ENCODE measurements at places on chromosomes 1 and 21. TPM values are rescaled to one million over a fixed set of nuclear protein-coding genes. Genes with fewer than 3 reads are reported as not detected.
A peak's percentile ranks its signal among the peaks of the same experiment; 100 is the strongest.

VAV3 gene
- 0.23 TPM for total RNA-seq

CELA2A gene
- total RNA-seq, result 0.72 TPM

OR14C36 gene
- not detected for total RNA-seq

WNT4 gene
- total RNA-seq, result 0.92 TPM

DMBX1 gene
- 0.05 TPM for total RNA-seq

AVPR1B gene
- not detected for total RNA-seq

DNA sequence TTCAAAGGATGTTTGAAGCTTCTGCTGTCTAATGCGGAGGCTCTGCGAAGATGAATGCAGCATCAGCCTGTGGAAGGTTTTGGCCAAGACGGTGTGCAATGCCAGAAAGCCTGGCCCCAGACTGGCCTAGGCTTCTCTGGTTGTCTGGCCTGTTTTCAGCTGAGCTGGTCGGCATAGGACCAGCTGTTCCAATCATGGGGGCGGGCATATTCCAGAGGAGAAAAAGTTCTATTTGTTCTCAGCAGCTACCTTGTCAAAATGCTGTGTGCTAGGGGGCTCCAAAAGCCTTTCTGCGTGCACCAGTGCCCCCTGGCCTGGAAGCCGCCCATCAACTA, 57.6 kb downstream of the TGFB2 start:
- DNase-seq, result no peak

DNA sequence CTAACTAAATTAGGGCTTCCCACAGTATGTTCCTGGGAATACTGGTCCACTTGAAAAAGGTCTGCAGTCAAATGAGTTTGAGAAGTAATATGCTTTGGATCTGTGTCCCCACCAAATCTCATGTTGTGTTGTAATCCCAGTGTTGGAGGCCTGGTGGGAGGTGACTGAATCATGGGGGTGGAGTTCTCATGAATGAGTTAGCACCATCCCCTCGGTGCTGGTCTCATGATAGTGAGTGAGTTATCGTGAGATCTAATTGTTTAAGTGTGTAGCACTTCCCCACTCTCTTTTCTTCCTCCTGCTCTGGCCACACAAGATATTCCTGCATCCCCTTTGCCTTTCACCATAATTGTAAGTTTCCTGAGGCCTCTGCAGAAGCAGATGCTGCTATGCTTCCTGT, 16.9 kb upstream of the DMRTB1 start:
- no peak for DNase-seq

DNA sequence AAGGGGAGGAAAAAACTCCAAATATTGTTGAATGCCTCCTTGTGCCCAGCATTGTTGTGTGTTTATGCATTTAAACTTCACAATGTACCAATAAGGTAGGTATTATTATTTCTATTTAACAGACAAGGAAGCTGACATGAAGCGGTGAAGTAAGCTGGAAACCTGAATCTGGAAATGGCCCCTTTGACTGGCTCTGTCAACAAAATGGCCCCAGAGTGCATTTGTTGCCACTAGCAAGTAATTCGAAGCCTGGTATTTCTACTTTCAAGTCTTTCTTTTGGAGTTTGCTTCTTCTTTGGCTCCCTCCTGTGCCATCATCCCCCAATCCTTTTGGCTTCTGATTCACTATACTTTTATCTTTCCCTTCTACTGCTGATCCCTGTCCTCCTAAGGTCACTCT, 23.1 kb downstream of the CRYZL1 start:
- DNase-seq, result no peak

DNA sequence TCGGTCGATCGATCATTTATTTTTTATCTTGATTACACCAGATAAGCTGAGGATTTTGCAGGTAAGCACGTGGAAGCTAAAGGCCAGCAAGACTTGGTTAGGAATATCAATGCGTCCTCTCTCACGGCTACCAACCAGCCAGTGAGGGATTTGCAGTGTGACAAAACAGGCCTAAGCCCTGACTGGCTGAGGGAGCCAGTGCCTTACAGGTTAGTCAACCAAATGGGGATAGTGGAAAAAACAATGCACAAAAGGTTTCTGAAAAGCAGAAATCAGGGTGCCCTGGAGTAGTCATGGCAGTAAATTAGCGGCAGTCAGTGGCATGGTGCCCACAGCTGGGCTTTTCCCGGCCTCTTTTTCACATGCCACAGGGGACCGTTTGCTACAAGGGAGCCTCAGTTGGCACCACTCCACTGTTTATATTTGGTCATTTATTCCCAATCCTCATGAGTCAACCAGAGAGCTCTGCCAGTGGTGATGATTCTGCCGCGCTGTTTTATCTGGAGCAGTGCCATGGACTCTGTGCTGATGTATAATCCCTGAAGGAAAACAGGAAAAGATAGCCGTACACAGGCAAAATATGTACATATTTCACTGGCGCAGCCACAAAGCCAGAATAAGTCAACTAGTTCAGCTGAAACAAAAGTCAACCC, 167.6 kb downstream of the RHOU start:
- DNase-seq, result peak; percentile 89

- no peak for DNase-seq
Observed at GRCh38 chr1:75308365-75308764, 174.2 kb downstream of the LHX8 start.

DNA sequence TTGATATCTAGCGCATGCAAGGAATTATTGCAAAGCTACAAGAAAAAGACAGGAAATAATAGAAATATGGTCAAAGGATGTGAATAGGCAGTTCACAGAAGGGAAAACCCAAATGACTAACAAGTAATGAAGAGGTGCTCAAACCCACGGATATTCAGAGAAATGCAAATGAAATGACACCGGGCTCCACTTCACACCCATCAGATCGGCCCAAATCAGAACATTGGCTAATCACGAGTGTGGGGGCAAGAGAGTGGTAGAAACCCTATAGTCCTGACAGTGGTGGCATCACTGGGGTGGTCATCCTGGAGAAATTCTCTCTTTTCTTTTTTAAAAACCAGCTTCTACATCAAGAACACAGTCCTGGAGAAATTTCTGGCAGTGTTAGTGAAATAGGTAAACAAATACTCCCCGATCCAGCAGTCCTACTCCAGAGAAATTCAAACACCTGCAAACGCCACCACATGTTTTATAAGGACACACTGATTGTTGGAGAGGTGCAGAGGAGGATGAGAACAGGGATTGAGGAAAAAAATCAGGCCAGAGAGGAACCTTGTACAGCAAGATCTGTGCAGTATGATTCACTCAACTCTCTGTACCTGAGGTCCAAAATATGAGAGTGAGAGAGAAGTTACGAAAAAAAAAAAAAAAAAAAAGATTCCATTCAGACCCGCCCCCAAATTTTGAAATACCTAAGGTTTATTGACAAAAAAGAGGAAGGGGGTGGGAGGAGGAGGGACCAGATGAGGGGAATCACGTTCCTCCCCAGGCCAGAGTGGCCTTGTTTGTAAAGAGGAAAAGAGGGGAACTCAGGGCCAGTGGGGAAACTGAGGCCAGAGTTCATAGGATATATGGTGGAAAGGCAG, 9.2 kb upstream of the TNFRSF1B start:
- DNase-seq, result no peak

GRCh38 chr1:156591181-156591431, 470 bp upstream of the NAXE start:
- DNase-seq, result no peak

- no peak for DNase-seq
Observed at GRCh38 chr1:40877698-40878097, 15.5 kb upstream of the CITED4 start.

GRCh38 chr1:93678946-93679480, 2.6 kb downstream of the BCAR3 start:
- no peak for DNase-seq

GRCh38 chr1:89754518-89754917, 66.3 kb upstream of the LRRC8D start:
- no peak for DNase-seq
